ENCODE measurements at places on chromosomes 11 and 22.

DNA sequence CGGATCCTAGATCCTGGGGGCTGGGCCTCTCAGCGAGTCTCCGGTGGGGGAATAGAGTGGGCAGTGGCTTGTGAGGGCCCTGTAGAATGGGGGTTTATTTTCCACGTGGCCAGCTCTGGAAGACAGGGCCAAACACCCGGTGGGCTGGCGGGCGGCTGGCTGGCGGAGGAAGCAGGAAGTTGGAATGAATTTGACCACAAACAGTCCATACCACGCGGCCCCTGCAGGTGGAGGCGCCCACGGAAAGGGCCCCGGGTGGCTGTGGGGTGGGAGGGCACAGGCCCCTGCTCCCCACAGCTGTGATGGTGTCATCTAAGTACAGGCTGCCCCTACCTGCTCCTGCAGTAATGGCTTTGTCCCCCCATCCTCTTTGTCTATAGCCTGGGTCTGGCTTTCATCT is 15.1 kb downstream of the MCAT start:
- no peak overlapping the region for H3K4me3 ChIP-seq
- H3K27ac ChIP-seq: no peak overlapping the region
- H3K36me3 ChIP-seq: no peaks in the 10 kb centered on the region
- H3K27me3 ChIP-seq: no peaks in the 10 kb centered on the region
- DNase-seq: no peak

DNA sequence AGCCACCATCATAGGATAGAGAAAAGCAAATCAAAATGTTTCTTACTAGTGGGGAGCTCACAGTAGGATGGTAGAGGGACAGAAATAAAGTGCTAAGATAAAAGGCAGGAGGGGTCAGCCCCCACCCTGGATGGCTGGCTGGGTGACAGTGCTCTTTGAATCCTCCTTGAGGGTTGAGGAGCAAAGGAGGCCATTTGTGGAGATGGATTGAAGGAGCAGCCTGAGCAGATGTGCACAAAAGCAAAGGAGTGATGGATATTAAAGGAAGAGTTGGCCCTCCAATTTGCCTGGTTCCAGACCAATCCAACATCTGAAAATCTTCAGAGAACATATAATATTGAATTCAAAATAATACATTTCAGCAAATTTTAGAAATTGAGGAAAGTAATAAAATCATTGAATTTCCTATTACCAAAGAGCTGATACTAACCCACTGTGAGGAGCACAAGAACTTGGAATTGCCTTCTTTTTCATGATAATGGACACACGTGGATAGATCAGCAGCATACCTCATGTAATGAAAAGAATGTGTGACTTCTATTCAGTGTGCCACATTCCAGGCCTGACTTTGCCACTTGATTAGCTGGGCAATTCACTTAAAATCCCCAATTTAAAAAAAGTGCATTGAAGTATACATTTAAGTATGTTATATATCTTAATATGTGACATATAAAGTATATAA is 287.0 kb downstream of the FAT3 start:
- no peaks in the 10 kb centered on the region for H3K27me3 ChIP-seq
- no peak overlapping the region for H3K4me3 ChIP-seq
- no peak for DNase-seq
- H3K36me3 ChIP-seq: peaks cover under 1% of the 10 kb centered on the region
- H3K4me1 ChIP-seq: no peaks in the 10 kb centered on the region

GRCh38 chr11:59199546-59200422 is 12.9 kb downstream of the MPEG1 start:
- peaks cover 44% of the 10 kb centered on the region for H3K36me3 ChIP-seq
- H3K4me3 ChIP-seq: no peak overlapping the region
- H3K27me3 ChIP-seq: no peaks in the 10 kb centered on the region
- no peaks in the 10 kb centered on the region for H3K4me1 ChIP-seq
- peak overlapping the region; percentile 25 for H3K27ac ChIP-seq

GRCh38 chr11:31651822-31652221 is 142.3 kb downstream of the ELP4 start:
- H3K27me3 ChIP-seq: no peaks in the 10 kb centered on the region
- peaks cover 1% of the 10 kb centered on the region for H3K36me3 ChIP-seq
- no peak overlapping the region for H3K27ac ChIP-seq
- no peak for DNase-seq
- H3K4me3 ChIP-seq: no peak overlapping the region
- H3K4me1 ChIP-seq: peaks cover 5% of the 10 kb centered on the region

GRCh38 chr22:36368359-36368983 is 19.3 kb downstream of the MYH9 start:
- no peaks in the 10 kb centered on the region for H3K27me3 ChIP-seq
- no peak for DNase-seq
- peak overlapping the region; percentile 99 for H3K27ac ChIP-seq
- H3K4me3 ChIP-seq: no peak overlapping the region
- no peaks in the 10 kb centered on the region for H3K36me3 ChIP-seq

DNA sequence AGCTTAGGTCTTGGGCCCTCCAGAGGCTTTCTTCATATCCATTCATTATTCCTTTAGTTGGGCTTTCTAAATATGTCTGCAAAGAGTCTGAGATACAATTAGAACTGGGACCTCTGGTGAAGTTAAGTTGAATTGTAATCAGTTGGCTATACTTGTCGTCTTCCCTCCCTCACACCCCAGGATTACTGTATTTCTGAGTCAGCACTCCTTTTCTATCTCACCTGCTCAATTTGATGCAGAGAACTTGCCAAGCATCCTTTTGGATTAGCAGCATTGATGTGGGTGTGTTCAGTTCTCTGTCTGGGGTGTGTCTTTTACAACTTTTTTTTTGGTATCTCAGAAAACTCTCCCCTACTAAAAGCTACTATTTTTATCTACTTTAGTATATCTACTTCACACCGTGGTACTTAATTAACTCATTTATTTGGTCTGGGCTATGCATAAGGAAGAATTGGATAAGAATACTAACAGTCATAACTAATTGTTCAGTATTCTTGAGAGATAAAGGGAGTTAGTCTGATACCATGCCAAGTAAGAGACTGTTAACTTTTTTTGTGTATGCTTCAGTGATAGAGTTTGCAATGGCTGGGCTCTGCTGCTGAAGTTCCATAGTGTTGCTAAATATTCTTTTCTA is 15.1 kb downstream of the CTNND1 start:
- peak overlapping the region; percentile 56 for H3K4me3 ChIP-seq
- H3K4me1 ChIP-seq: peaks cover 85% of the 10 kb centered on the region
- DNase-seq: no peak
- peak overlapping the region; percentile 98 for H3K27ac ChIP-seq

- H3K4me1 ChIP-seq: no peaks in the 10 kb centered on the region
- peaks cover 8% of the 10 kb centered on the region for H3K36me3 ChIP-seq
- no peak for DNase-seq
- H3K4me3 ChIP-seq: no peak overlapping the region
- H3K27me3 ChIP-seq: no peaks in the 10 kb centered on the region
- H3K27ac ChIP-seq: no peak overlapping the region
Measured at GRCh38 chr11:75896843-75897419, 81.9 kb downstream of the UVRAG start.

- no peak for DNase-seq
- no peak overlapping the region for H3K4me3 ChIP-seq
- no peaks in the 10 kb centered on the region for H3K27me3 ChIP-seq
- H3K36me3 ChIP-seq: no peaks in the 10 kb centered on the region
- peaks cover 20% of the 10 kb centered on the region for H3K4me1 ChIP-seq
Measured at GRCh38 chr11:69939551-69940245, 120.5 kb upstream of the FGF3 start.

GRCh38 chr11:12430351-12430750 is 53.0 kb downstream of the PARVA start:
- peak overlapping the region; percentile 75 for H3K27ac ChIP-seq
- DNase-seq: no peak
- peaks cover 1% of the 10 kb centered on the region for H3K36me3 ChIP-seq
- H3K27me3 ChIP-seq: no peaks in the 10 kb centered on the region
- peaks cover 25% of the 10 kb centered on the region for H3K4me1 ChIP-seq
- H3K4me3 ChIP-seq: no peak overlapping the region

DNA sequence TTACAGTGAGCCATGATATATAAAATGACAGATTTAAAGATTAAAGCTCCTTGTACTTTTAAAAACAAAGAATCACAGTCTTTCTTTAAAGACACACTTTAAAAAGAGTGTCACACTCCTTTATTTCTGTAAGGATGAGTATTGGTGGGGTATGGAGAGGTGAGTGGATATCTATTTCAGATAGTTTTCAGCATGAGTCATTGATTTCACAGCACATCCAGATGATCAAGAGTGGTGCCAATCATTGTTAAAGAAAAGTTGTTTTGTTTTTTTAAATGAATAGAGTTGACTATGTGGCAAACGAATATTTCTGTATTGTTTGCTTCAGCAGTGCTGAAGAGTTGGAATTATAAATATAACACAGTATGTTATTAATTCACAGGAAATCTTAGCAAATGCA is 52.5 kb downstream of the FAR1 start:
- H3K4me1 ChIP-seq: no peaks in the 10 kb centered on the region
- H3K27me3 ChIP-seq: no peaks in the 10 kb centered on the region
- no peak overlapping the region for H3K27ac ChIP-seq
- H3K36me3 ChIP-seq: peaks cover 18% of the 10 kb centered on the region
- no peak overlapping the region for H3K4me3 ChIP-seq

- peak overlapping the region; percentile 92 for H3K27ac ChIP-seq
- DNase-seq: no peak
- peak overlapping the region; percentile 29 for H3K4me3 ChIP-seq
- H3K4me1 ChIP-seq: peaks cover 28% of the 10 kb centered on the region
Measured at GRCh38 chr11:23123753-23124152, 263.5 kb upstream of the CCDC179 start.

GRCh38 chr11:8558436-8558835 is 35.6 kb downstream of the STK33 start:
- no peak overlapping the region for H3K4me3 ChIP-seq
- H3K27me3 ChIP-seq: no peaks in the 10 kb centered on the region
- peaks cover 3% of the 10 kb centered on the region for H3K36me3 ChIP-seq
- no peak for DNase-seq
- no peak overlapping the region for H3K27ac ChIP-seq

- H3K4me1 ChIP-seq: peaks cover 2% of the 10 kb centered on the region
- peaks cover 4% of the 10 kb centered on the region for H3K27me3 ChIP-seq
- no peak overlapping the region for H3K27ac ChIP-seq
- H3K36me3 ChIP-seq: no peaks in the 10 kb centered on the region
Measured at GRCh38 chr11:44008698-44009097, 39.1 kb upstream of the ACCSL start.

DNA sequence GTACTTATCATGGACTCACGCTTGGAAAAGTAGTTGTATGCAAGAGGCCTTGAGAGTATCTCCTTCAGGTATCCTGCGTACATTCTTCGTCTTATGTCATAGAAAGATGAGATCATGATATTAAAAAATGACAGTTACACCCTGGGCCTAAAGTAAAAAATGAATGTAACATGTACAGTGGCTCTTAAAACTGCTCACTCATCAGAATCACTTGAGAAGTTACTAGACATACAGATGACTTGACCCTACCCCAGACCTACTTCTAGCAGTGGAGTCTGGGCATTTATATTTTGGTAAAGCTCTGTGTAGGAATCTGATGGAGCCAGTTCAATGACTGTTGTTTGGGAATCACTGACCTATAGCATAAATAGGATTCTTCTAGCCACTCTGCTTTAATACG is 54.5 kb downstream of the PPME1 start:
- H3K27me3 ChIP-seq: no peaks in the 10 kb centered on the region
- H3K27ac ChIP-seq: no peak overlapping the region
- no peak overlapping the region for H3K4me3 ChIP-seq

- no peak overlapping the region for H3K27ac ChIP-seq
- peaks cover 4% of the 10 kb centered on the region for H3K27me3 ChIP-seq
- no peaks in the 10 kb centered on the region for H3K36me3 ChIP-seq
Measured at GRCh38 chr11:45180848-45181192, 34.4 kb downstream of the PRDM11 start.

- peaks cover 3% of the 10 kb centered on the region for H3K27me3 ChIP-seq
- peak within 1 kb of the TSS; percentile 90 for H3K4me3 ChIP-seq
- peak; percentile 90 for DNase-seq
- H3K4me1 ChIP-seq: peaks cover 13% of the 10 kb centered on the region
Measured at GRCh38 chr11:66371627-66372415, at the start of gene SLC29A2. TSS of gene SLC29A2 (minus strand) at chr11:66371760. CDS start at chr11:66371591, 169 bp downstream.

DNA sequence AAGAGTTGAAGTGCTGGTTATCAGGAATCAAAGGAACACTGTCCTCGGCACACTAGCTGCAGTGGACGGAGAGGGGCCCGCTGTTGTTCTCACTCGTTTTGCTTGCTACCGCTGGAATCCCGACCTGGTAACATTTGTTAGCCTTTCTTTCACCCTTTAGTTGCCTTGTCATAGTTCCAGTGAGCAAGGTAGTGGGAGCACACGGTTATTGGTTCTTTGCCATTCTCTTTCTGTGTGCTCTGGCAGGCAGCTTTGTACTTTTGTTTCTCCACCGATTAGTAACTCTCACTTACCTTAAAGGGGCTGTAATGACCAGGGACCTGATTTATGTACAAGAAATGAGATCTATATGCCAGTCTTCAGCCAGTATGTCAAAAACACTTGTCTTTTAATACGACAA is 1.8 kb downstream of the DEPDC7 start:
- H3K27me3 ChIP-seq: peaks cover 37% of the 10 kb centered on the region
- no peak overlapping the region for H3K27ac ChIP-seq
- H3K4me3 ChIP-seq: peak overlapping the region; percentile 10
- H3K4me1 ChIP-seq: peaks cover 8% of the 10 kb centered on the region
- DNase-seq: no peak
- H3K36me3 ChIP-seq: no peaks in the 10 kb centered on the region

DNA sequence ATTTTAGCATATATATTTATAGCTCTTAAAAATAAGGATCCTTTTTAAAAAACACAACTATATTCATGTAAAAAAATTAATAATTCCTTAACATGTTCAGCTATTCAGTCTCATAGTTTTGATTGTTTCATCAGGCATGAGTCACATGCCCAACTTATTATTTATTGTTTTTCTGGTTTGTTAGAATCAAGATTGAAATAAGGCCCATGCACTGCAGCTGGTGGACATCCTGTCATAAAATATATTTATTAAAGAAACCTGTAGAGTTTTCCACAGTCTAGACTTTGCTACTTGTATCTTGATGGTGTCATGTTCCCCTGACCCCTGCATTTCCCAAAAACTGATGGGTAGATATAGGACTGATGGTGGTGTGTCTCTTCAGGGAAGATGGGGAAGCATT is 77.4 kb downstream of the PARVA start:
- H3K4me1 ChIP-seq: peaks cover 10% of the 10 kb centered on the region
- DNase-seq: no peak
- H3K27me3 ChIP-seq: no peaks in the 10 kb centered on the region
- no peaks in the 10 kb centered on the region for H3K36me3 ChIP-seq
- H3K4me3 ChIP-seq: no peak overlapping the region
- H3K27ac ChIP-seq: no peak overlapping the region

GRCh38 chr11:34654483-34655334 is 33.8 kb downstream of the EHF start:
- DNase-seq: no peak
- H3K27me3 ChIP-seq: no peaks in the 10 kb centered on the region
- no peak overlapping the region for H3K4me3 ChIP-seq
- peaks cover 25% of the 10 kb centered on the region for H3K36me3 ChIP-seq
- H3K4me1 ChIP-seq: peaks cover 40% of the 10 kb centered on the region
